ENCODE measurements at places on chromosomes 4 and X.

GRCh38 chr4:177349191-177349590, 39.5 kb downstream of the NEIL3 start:
- no peak for DNase-seq

- DNase-seq = no peak
Measured at GRCh38 chrX:84873176-84873575, 130.5 kb upstream of the APOOL start.

- DNase-seq = no peak
Measured at GRCh38 chr4:179441596-179441995, 1999.4 kb upstream of the AGA start.

DNA sequence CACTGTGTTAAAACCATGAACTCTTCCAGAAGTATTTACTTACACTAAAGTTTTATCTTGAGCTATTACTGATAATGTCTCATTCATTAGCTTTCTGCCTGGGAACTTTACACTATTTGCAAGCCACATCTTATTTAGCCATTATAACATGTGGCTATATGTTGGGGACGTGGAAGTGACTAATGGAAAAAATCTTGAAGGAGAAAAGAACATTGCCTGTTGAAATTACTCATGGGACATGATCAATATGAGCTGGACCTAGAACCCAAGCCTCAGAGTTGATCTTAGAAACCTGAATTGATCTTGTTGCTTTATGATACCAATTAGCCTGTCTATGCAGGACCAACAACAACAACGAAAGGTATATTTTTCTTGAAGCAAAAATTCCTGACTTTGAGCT, 22.5 kb upstream of the ARHGAP6 start:
- no peak for DNase-seq

DNA sequence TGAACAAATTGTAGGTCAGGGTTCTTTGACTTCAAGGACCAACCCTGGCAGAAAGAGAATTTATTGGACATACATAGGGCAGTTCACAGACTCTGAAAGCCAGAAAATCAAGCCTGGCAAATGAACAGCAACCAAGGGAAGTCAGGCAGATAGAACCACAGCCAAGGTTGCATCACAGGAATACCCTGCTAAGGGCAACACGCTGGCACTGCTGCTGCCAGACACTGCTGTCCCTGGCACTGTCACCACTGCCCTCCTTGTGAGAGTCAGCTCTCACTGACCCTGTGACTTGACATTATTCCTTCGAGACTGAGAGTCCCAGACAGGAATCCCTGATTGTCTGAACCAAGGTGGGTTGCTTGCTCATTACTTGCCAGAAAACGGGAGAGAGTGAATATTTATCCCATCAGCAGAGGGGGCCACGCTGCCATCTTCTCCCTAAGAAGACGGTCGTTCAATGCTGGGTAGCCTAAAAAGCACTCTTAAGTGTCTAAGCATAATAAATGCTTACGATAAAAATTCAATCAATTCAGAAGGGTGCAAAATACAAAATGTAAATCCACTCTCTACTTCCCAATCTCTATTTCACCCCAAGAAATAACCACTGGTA, 23.2 kb upstream of the PTTG2 start:
- DNase-seq = no peak

- no peak for DNase-seq
Measured at GRCh38 chr4:159171287-159171686, 68.4 kb downstream of the RAPGEF2 start.

DNA sequence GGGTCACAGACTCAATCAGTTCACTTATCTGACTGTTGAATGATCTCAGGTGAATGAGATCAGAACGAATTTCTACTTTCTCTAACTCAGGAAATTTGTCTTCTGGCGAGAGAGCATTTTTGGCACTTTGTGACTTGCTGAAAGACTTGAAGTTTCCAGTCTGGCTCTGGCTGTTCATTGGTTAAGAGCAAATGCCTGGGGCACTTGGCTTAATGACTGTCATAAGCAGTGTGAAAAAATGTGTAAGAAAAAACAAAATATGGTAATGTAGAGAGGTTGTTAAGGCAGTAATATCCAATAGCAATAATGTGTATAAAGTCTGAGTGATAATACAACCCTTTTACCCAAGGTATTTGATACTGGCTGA, 71.3 kb upstream of the PGRMC2 start:
- DNase-seq = no peak

DNA sequence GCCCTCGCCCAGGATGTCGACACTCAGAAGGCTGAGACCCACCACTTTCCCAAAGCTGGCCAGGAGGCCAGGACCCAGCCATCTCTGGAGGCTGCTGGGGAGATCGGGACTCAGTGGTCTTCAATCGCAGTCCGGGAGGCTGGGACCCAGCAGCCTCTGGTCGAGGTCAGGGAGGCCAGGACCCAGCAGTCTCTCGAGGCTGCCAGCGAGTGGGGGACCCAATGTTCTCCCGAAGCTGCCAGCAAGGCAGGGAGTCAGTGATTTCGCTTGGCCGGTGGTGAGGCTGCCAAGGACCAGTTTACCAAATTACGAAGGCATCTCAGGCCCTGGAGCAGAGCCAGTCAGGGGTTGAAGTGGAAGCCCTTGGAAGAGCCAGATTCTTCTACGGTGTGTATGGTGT, 181.6 kb downstream of the NAF1 start:
- DNase-seq = no peak

GRCh38 chr4:157992038-157992705, 180.7 kb downstream of the GASK1B start:
- no peak for DNase-seq

- no peak for DNase-seq
Measured at GRCh38 chr4:65665771-65666523, 4.3 kb downstream of the EPHA5 start.

All from occipital lobe (tissue), 3 donors.